HEK293T (cell line): ENCODE measurements at places on chromosomes 2 and 18.

GRCh38 chr2:144595279-144595678 is 75.4 kb upstream of the ZEB2 start:
- DNase-seq: no peak

GRCh38 chr2:215396595-215397313 is 39.1 kb downstream of the FN1 start:
- DNase-seq: no peak

DNA sequence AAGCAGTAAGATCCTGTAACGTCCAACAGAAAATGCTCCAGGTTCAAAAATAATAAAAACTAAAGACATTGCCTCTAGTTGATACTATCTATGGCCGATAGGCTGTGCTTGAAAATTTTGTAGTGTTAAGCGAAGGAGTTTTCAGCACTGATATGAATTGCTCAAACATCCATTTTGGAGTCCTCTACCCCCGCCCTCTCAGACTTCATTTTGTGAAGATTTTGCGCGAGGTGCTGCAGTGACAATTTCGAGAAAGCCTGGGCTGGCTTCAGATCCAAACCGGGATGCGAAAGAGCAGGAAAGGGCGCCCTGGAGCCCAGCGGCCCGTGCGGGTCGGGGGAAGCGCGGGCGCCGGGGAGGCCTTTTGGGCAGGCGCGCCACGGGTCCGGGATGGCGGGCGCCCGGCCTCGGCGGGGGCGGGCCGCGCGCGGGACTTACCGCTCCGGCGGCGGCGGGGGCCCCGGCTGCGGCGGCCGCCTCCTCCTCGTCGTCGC is 1.8 kb downstream of the SP3 start:
- peak; percentile 27 for DNase-seq

DNA sequence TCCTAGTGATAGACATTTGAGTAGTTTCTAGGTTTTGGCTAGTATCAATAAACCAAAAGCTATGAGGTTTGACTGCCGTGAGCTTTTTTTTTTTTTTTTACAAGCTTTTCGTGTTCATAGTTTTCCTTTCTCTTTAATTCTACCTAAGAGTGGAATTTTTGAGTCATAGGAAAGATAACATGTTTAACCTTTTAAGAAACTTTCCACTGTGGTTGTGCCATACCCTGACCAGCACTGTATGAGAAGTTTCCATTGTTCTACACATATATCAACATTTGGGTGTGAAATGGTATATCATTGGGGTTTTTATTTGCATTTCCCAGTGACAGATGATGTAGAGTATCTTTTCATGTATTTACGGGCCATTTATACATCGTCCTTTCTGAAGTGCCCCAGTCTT is 31.7 kb downstream of the UBE2F start:
- DNase-seq: no peak

DNA sequence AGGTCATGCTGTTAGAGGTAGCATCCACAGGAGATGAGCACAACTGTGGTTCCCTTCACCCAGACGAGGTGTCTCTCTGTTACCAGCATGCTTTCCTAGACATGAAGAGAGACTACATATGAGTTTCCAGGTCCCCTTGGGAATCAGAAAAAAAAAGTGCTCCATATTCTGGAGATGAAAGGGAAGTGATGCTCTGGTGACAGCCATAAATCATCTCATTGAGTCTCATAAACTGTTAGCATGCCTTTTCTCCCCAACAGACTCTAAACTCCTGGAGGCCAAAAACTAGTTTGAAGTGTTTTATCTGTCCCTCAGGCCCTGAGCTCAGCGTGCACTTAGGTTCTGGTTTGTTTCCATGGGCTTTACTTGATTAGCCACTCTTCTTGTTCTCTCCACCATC is 124.6 kb upstream of the CREB1 start:
- DNase-seq: no peak

GRCh38 chr2:113282747-113283533 is 4.2 kb upstream of the PAX8 start:
- DNase-seq: peak; percentile 24

DNA sequence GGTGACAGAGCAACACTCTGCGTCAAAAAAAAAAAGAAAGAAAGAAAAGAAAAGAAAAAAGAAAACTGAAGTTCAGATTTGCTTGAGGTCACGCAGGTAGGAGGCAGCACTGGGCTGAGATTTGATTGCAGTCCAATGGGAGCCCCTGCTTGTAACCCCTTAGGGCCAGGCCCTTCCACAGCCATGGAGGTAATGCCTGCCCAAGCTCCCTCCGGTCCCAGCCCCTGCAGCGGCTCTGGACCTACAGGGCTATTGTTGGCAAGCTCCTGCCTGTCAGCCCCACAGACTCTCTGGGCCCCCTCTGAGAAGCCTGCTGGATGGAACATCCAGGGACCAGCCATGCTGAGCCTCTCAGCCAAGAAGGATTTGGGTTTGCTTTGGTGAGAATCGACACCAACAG is 12.2 kb downstream of the ZFP36L2 start:
- no peak for DNase-seq

GRCh38 chr2:177598326-177599138 is 206.0 kb downstream of the AGPS start:
- peak; percentile 24 for DNase-seq

DNA sequence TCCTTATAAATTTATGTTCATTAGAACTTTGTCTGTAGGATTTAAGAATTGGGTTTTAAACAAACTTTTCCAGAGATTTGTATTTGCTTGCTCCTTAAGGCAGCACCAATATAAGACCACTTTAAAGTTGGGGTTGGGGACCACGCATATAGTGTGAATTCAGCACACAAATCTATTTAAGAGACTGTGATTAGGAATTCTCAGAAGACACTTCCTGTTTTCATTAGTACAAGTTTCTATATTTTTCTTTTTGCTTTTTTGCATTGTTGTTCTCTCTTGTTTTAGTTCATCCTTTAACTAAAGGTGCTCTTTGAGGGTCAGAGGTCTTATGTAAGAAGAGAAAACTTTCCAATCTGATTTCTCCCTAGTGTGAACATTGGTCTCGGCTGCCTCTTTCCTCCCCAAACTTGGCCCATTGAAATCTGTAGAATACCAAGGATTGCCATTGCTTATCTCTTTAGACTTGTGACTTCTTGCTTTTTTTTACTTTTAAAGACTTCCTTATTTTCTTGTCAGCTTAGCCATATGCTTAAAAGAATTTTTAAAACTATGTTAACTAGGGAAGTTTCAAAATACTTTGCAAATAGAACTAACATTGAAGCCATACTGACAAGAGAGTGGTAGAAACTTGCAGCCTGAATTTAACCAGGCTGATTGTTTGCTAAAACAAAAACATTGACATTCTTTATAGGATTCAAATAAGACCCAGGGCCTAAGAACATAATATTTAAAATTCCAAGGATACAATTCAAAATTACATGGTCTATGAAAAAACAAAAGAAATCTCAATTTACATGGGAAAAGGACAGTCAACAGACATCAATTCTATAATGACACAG is 264.1 kb upstream of the FN1 start:
- DNase-seq: no peak

DNA sequence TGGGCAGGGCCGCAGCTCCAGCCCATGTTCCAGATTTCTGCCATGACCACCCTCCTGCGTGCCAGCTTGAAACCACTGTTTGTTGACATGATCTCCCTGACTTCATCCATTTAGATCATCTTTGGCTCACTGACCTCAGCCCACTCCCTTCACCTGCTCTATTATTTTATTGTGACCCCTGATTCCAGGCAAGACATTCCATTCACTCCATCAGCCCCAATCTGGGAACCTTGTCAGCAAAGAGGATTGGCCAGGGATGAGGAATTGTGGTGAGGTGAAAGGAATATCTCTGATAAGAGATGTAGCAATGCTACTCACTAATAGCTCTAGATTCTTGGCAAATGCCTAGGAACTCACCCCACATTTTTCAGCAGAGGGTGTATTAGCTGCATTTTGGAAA is 174.2 kb downstream of the TMEM247 start:
- DNase-seq: no peak

GRCh38 chr2:8453904-8454302 is 228.0 kb upstream of the ID2 start:
- no peak for DNase-seq
